Left hindlimb (tissue), 1 donor: ENCODE measurements at places on chromosomes 11 and 22.
A peak's percentile ranks its signal among the peaks of the same experiment; 100 is the strongest.

GRCh38 chr11:125903711-125904659, at the start of gene DDX25:
Gene DDX25 (plus strand): TSS chr11:125904508. CDS start chr11:125904518, 10 bp downstream.
- peak; percentile 47 for DNase-seq

DNA sequence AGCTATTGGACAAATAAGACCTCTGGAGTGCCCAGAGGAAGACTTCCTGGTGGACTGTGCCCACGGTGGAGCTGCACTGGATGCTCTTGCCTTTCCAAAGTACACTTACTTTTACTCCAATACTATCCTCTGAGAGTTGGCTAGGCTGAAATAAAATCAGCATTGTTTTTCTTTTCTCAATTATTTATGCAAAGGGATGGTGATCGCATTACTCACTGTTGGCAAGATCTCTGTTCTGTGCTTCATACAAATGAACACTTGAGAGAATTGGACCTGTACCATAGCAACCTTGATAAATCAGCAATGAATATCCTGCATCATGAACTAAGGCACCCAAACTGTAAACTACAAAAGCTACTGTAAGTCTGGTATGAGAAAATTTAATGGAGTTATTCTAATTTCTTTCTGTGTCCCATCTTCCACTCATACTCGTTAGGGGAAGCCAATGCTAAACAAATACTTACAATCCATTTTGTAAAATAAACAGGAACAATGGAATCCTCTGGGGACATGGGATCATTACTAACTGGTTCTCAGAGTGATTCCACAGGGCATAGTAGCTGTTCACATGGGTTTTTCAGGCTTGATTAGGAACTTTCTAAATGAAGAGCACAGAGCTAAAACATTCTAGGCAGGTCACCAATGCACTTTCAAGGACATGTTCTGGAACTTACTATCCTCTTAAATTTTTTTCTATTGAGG, 26.3 kb downstream of the NLRP14 start:
- no peak for DNase-seq

GRCh38 chr11:102237096-102237735, 80.1 kb upstream of the BIRC3 start:
- no peak for DNase-seq

DNA sequence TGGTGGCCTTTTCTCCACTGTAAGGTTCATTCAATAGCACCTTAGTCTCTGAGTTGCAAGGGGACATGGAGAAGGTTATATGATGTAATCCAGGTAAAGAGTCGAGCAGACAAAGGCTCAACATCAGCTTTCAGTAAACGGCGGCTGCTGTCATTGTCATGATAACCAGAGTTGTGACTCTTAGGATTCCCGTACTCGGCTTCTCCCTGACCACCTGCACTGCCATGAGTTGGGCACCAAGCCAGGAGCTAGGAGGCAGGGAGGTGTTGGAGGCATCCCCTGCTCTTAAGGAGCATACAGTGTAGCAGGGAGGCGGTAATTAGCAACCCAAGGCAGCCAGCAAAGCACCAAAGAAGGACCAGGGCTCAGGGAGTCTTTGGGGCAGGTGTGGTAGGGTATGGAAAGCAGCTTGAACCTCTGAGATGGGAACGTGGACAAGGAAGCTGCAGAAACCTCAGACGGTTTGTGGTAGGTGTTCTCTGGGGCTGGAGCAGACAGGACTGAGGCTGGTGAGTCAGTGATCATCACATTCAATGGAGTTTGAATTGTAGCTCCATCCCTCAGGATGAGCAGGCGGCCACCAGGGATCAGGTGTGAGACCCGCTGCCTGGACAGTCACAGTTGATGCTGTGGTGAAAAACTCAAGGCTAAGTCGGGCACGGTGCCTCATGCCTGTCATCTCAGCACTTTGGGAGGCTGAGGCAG, 31.7 kb downstream of the LIF start:
- DNase-seq: no peak

DNA sequence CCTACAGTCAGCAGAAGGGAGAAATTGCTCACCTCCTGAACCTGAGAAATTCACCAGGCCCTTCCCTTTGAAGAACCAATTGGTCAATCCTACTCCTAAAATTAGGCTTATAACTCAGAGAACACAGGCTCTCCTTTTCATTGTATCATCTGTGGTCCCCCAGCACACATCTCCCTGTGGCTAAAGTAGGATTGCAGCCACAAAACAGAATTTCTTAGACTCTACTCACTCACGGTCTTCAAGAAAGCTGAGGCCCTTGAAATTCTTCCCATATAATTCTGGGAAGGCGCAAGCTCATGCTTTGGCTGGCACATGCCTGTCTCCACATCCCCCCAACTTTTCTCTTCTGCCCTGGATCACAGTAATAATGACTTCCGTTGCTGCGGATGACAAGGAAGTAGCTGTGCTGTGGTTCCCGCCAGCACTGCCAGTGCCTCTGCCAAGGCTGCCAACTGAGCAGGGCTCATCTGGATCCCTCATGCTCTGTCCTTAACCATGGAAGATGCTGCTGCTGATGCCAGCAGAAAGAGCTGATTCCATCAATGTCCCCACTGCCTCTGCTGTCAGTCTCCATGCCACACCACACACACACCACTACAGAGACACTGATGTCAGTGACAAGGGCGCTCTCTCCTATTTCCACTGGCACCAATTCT, 200.6 kb upstream of the POU2AF2 start:
- no peak for DNase-seq

DNA sequence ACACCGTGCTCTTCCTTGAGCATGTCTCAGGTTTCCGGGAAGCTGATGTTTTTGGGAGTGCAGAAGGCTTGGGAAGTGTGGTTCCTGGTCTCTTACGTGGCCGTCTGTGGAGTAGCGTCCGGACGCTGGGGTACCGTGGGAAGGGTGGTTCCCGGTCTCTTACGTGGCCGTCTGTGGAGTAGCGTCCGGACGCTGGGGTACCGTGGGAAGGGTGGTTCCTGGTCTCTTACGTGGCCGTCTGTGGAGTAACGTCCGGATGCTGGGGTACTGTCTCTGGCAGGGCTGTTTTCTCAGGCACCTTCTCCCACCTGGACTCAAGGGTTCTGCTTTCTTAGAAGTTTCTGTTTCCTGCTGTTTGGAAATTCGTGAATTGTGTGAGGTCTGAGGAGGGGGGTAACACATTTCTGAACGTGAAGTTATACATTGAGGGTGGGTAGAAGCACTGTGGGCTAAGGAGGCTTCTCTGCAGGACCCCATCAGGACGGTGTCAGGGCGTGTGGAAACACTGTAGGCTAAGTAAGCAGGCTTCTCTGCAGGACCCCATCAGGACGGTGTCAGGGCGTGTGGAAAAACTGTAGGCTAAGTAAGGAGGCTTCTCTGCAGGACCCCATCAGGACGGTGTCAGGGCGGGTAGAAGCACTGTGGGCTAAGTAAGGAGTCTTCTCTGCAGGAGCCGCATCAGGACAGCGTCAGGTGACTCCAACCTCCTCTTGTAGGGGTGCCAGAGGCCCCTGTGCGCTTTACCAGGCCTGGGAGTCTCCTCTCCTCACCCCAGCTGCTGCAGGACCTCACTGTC, 5.3 kb upstream of the IFITM3 start:
- DNase-seq: peak; percentile 19

DNA sequence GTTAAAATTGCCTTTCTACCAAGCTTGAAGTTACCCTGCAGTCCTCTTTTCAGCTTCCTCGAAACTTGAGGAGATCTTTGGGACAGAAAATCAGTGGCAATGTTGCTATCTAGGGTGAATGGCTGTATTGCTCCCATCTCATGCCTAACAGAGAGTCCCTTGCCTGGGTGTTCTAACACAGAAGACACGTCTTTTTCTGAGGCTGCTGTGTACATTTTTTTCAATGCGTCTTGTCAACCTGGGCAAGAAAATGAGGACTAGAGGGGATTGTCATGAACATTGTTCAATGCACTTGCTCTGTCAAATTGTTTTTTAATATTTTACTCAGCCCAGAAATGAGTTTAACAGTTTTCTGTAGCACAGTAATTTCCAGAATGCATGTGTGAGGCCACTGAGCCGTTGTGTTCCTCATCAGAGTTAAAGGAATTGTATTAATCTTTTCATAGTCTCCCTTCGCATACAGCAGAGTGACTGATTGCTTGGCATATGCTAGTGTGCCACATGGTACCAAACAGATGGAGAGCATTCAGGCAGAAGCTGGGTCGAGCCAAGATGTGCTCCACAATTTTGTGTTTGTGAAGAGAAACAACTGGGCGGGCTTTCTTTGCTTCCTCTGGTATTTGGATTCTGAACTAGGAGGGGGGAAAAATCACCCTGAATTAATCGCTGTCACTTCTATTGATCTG, 86.0 kb downstream of the CASP12 start:
- DNase-seq: no peak

- DNase-seq: peak; percentile 84
Measured at GRCh38 chr22:44697423-44698141, 4.4 kb upstream of the PRR5 start.

GRCh38 chr22:17074648-17075002, 10.2 kb upstream of the IL17RA start:
- DNase-seq: no peak

DNA sequence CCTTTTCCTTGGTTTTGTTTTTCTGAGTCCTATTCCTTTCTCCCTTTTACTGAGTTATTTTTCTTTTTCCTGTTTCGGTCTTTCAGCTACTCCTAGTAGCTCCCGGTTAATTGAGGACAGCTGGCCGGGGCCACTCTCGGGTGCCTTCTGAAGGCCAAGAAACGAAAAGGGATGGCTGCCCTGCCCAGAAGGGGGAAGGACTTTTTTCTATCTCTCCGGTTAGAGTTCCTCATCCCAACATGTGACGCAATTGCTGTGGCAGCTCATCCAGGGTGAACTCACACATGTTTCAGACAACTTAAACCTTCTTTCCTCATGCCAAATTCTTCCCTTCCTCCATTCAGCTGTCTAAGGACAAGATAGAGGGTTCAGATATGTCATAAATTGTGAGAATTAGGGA, 83.6 kb downstream of the PIWIL4 start:
- peak; percentile 41 for DNase-seq
